ENCODE measurements at places on chromosomes 2 and 18.

GRCh38 chr2:105324732-105325131 lies 4.8 kb downstream of the TGFBRAP1 start:
- DNase-seq: peak; percentile 59

GRCh38 chr2:127068351-127068741 lies 38.6 kb downstream of the BIN1 start:
- DNase-seq: no peak

DNA sequence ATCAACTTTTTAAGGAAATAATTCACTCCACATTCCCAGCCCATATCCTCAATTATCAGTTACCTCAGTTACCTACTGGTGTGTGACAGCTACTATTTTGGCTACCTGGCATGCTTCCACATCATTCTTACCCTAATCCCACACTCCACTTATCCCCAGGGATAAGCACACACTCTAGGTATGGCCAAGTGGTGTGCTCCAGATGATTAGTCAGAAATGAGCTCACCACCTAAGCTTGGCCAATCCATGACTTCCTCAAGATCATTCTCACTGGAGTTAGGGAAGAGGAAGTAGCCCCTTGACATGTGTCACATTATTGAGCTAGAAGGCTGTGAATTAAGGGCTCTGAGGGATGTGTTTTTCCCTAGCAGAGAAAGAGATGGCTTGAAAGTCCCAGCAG lies 20.9 kb upstream of the SMAD4 start:
- DNase-seq: peak; percentile 27

DNA sequence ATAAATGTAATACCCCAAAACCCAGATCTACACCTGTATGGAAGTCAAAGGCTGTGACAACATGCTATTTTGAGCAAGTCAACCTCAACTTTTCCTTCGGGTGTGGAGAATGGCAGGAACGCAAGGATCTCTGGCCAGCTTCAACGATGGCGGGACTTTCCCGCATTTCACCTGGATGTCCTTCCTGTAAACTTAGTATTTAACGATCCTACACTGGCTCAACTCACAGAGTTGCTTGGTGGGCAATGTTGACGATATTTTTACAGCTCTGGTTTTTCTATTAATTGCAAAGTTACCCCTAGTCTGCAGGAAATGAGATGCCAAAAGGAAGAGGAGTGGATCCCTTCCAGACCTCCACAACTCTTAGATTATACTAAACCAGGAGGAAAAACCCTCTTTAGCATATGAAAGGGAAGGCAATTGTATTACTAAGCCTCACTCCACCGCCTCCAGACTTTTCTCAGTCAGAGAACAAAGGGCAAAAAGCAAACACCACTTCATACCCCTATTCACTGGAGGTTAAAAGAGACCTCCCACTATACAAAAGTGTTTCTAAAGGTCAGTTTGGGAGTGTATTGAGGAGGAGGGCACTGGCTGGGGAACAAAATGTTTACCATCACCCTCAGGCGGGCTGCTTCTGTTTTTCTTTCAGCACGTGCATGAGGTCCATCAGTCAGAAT lies 56.5 kb upstream of the ACVR1 start:
- peak; percentile 35 for DNase-seq

GRCh38 chr2:235799281-235799680 lies 305.4 kb downstream of the AGAP1 start:
- DNase-seq: no peak

DNA sequence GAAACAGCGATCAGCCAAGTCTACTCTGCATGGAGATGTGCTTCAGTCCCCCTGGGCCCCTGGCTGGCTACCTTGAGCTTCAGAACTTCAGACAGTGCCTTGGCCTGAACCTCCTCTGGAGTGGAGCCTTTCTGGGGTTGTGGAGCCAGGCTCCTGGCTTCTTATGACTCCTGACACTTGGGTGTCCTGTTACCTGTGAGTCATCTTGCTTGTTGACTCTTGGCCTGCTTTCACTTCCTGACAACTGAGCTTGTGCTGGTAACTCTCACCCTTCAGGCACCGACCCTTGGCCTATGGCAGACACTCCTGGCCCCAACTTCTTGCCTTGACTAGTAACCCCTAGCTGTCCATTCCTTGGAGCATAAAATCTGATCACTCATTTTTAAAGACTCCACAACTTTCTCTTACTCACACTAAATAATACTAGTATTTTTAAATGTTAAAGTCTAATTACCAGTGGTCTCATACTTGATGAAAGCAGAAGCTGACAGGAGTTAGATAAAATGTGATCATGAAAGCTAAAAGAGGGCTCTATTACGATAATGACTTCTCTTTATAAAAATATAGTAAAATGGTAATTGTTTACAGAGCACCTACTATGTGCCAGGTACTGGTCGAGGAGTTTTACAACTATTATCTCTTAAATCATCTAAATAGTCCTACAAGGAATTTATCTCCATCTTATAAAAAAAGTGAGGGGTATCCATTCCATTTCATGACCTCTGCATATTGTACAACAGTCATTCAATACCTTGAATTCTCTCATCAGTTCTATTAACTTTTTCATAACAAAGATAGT lies 46.3 kb upstream of the VIT start:
- peak; percentile 89 for DNase-seq

GRCh38 chr2:126778561-126779501 lies 119.9 kb upstream of the TEX51 start:
- DNase-seq: no peak

GRCh38 chr2:18464913-18465312 lies 95.5 kb downstream of the RDH14 start:
- DNase-seq: no peak

DNA sequence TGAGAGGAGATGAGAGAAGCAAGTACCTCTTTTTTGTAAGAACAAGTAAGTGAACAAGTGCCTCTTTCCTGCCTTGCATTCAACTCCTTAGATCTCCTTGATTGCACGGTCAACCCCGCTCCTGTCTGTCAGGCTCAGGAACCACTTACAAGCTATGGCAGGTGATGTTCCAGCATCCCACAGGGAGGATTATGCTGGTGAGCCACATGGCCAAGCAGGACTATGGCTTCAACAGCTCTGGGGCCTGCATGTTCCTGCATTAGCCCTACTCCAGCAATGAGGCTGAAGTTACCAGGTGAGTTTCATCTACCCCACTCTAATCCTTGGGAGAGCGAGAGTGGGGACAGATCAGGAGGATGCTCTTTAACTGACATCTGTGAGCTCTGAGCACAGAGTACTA lies 29.5 kb downstream of the TTC32 start:
- no peak for DNase-seq

GRCh38 chr18:27861539-27861938 lies 315.4 kb downstream of the CDH2 start:
- peak; percentile 28 for DNase-seq

GRCh38 chr2:128270672-128271596 lies 47.7 kb downstream of the HS6ST1 start:
- no peak for DNase-seq

DNA sequence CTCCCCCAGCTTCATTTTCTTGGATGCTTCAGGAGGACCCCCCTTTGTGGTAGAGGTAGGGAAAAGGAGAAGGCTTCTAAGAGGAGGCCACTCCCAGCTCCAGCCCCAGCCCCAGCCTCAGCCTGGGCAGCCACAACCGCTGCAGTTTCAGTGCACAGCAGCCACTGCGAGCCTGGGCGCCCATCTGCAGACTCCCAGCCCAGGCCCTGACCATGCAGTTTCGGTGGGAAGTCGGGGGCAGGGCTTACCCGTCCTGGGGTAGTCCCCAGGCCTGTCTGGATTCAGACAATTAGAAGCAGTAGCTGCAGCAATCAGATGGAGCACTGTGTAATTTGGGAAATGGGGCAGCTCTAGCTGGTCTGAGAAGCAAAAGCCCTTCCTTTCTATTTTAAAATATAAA lies 28.6 kb downstream of the ITM2C start:
- no peak for DNase-seq

DNA sequence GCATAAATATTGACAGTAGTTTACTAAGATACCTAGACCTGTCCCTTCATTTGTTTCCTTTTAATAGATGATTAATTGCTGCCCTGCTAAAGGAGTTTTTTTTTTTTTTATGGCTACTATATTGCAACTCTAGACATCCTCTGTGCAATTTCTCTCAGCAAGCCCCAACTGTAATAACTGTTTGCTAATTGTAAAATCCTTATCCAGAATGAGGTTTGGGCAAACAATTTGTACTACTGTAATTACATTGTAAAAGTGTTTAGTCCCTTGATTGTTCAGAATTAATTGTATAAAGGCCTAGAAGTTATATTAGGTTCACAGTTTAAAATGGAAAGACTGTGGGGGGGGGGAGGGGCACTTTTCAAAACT lies 3.7 kb upstream of the MEIS1 start:
- no peak for DNase-seq

DNA sequence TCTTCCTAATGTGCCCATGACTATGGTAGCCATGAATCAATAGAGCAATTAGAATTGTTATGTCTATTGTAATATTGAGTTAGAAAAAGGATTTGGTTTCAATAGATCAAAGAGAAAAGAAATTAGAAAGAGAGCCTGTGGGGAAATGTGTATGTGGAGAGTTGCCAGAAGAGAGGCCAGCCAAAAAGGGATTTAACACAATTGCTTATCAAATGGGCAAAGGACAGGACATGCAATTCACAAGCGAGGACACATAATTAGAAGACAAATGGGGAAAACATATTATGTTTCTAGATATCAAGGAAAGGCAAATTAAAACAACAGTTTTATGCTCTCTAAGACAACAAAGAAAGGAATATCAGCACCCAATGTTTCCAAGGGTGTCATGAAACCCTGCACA lies 403.2 kb upstream of the KLHL29 start:
- DNase-seq: no peak

- no peak for DNase-seq
Observed at GRCh38 chr18:63445037-63445436, 22.8 kb upstream of the VPS4B start.

DNA sequence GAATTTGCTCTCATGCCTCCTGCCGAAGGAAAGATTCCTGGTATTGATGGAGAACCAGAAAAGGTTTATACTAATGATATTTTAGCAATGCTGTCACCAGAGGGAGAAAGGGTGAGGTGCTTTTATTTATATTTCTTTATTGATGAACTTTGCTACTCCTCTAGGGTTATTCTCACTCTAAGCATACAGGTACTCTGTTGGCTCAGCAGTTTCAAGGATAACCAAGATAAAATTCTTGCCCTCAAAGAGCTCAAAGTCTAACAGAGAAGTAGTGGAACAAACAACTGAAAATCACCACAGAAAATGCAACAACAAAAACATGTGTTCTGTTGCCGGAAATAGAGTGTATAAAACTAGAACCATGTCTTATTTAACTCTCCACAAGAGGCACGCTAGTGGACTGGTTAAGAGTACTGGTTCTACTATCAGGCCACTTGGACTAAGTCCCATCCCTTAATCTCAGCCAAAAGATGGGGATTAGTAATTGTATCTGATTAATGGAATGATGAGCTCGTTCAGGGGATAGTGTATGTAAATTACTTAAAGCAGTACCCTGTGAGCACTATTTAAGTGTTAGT lies 103.6 kb downstream of the DNAH6 start:
- no peak for DNase-seq

DNA sequence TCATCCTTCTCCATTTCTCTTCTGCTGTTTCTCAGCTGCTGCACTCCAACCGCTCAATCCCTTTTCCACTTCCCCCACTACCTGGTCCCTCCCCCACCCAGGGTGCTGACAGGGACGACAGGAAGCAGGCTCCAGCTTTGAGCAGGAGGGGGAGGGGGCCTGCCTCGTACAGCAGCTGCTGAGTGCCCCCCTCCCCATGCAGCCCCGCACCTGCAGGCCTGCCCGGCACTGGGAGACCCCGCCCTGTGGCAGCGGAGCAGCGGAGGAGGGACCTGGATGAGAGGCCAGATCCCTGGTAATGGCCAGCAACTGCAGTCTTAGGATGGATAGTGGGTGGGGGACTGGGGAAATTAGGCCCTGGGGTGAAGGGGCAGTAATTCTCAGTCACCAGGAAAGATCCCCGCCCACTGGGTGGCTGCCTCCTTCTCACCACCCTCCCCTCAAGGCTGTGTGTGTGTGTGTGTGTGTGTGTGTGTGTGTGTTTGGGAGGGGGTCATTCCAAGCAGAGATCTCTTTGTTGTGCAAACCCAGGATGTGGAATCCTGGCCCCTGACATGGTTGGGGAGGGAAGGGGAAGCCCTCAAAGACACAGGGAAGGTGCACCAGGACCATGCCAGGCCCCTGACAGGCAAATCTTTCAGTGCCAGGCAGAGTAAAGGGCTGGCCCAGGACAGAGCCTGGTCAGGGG lies 6.8 kb upstream of the CRYBA2 start:
- no peak for DNase-seq

GRCh38 chr2:127661072-127661649 lies 14.2 kb downstream of the LIMS2 start:
- no peak for DNase-seq

GRCh38 chr2:96542357-96542977 lies 5.9 kb downstream of the ARID5A start:
- no peak for DNase-seq

DNA sequence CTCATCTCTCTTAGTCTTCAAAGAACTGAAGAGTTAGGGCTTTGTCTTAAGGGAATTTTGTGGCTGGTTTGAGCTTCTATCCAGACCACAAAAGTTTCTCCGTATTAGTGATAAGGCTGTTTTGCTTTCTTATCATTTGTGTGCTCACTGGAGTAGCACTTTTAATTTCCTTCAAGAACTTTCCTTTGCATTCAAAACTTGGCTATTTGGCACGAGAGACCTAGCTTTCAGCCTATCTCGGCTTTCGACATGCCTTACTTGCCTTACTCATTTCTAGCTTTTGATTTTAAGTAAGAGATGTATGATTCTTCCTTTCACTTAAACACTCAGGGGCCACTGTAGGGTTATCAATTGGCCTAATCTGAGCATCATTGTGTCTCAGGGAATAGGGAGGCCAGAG lies 29.9 kb downstream of the HDHD2 start:
- no peak for DNase-seq

- DNase-seq: no peak
Observed at GRCh38 chr2:221370857-221371211, 201.3 kb downstream of the EPHA4 start.

DNA sequence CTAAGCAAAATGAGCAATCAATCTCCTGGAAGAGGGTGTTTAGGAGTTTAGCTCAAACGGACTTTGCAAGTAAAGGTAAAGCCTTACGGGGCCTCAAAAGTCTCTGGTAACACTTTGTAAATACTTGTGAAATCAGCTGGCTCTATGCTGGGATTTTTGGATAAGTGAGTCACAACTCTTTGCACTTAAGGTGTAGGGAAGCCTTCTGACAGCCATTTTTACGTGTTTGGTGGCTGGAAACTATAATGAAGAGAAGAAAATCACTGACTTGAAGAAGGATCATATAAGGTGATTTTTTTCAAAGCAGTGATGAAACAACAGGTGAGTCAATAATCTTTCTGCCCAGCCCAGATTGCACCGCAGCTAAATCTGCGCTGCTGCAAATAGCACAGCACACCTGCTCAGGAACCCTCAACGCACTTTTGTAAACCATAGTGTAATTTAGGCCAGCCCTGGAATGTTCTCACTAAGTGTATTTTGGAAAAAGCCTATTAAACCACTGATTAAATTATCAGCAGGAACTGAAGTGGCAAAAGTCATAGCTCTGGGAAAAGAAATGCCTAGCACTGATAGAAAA lies 218.8 kb downstream of the AGPS start:
- no peak for DNase-seq

- no peak for DNase-seq
Observed at GRCh38 chr2:162196638-162197037, 44.6 kb upstream of the GCG start.

DNA sequence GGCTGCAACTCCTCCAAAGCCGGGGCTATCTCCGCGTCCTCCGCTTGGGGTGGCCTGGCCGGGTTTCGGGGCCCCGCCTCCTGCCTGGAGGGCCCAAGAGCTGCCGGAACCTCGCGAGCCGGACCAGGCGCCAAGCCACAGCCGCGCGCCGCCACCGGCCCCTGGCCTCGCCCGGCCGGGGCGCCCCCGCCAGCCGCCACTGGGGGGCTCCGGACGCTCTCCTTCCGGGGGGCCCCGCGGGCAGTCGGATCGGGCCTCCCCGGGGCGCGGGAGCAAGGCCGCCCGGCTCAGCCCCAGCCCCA lies 17.4 kb upstream of the HAAO start:
- DNase-seq: no peak
